ENCODE measurements at places on chromosomes 2 and 18.

DNA sequence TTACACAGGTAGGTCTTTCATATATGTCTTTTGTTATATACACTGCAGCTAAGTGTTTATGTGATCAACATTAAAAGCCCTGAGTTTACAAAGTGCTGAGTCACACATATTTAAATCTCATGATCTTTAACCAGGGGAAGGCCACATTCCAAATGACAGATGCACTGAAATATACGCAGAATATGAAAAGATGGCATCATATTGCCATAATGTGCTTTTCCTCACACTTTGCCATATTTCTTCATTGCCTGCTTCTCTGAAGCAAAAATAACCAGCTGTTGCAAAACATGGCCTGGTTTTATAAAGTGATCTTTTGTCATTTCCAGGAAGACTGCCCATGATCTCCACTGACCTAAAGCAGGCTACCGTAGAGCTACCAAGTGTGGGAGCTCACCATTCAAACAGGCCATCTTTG is 93.5 kb upstream of the MAPRE2 start:
- DNase-seq, result no peak

GRCh38 chr2:18800240-18800971 is 211.0 kb upstream of the NT5C1B start:
- DNase-seq, result no peak

DNA sequence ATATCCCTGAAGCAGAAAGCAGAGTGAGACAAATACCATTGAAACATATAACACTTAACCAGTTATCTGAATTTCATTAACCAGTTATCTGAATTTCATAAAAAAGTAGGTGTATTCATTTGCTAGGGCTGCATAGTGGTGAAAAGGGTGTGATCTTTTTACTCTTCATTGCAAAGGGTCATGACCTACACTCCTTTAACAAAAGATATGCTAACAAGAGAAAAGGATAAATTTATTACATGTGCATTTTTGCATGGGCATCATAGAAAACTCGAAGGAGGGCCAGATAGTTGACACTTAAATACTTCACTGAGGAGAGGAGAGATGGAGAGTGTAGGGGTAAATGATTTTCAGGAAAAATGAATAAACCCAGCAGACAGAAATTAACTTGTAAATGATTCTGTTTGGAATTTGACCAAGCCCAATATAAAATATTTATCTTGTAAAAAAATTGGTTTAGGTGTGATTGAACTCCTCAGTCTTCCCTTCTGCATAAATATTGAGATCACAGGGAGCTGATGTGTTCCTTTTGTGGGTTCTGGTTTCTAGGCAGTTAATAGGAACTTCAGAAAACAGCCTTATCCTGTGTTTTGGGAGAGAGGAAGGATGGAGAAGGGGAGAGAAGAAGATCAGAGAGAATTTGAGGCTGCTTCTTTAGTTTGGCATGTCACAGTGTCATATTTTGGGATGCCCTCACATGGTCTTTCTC is 372.5 kb upstream of the SYT4 start:
- no peak for DNase-seq

- no peak for DNase-seq
These were observed 90.0 kb downstream of the SEPTIN10 start for GRCh38 chr2:109523536-109524361.

GRCh38 chr18:12362473-12363174 is 14.4 kb downstream of the AFG3L2 start:
- no peak for DNase-seq

- peak; percentile 1 for DNase-seq
These were observed 167.2 kb downstream of the TCF4 start for GRCh38 chr18:55420665-55421307.

- DNase-seq, result no peak
These were observed 18.3 kb downstream of the MAIP1 start for GRCh38 chr2:199973703-199974102.

DNA sequence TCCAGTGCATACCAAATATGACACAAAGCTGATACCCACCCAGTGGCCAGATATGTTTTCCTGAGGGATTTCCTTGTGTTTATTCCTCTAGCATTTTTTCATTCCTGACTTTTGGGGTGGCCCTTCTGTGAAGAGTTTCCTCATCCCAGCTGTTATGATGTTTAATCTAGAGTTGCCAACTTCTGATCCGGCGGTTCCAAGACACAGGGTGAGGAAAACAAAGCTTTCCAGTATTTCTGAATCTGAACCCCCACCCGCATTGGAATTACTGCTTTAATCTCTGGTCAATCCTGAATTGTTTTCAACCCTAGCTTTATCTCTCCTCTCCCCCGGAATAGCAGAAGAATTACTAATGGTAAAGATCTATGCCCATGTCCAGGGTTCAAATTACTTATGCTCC is 39.2 kb upstream of the PNPT1 start:
- no peak for DNase-seq

DNA sequence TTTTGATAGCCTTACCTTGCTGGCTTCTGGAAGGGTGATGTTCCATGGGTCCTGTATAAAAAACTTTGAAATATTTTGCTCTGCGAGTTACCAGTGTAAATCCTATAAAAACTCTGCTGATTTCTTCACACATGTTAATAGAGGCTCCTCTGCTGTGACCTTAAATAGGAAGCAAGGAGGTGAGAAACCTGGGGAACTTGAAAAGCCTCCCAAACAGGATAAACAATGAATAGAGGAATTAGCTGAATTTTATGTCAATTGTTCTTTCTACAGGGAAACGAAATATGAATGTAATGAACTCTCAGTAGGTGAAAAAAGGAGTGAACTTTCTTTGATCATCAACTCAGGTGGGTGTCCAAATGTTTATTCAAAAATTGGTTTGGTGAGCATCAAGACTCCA is 10.8 kb upstream of the CCL20 start:
- DNase-seq, result no peak

Measured in GM18507 (cell line).